GM04503 (cell line): ENCODE measurements at places on chromosomes 5 and 9.
A peak's percentile ranks its signal among the peaks of the same experiment; 100 is the strongest.

DNA sequence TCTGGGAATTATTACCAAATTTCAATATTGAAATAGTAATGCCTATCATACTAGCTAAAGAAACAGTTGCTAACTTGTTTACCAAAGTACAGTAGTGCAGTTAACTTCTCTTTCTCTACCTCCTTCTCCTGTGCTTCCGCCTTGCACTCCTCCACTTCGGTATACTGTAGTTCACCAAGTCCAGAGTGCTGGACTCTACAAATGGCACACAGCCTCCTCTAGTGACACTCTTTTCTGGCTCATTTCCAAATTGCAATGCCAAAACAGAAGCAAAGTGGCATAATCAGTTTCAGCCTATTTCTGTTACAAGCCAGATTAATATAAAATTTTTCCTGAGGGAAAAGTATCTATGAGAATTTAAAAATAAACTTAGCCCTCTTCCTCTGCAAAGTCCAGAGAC is 86.0 kb upstream of the RASGRF2 start:
- no peak for DNase-seq

DNA sequence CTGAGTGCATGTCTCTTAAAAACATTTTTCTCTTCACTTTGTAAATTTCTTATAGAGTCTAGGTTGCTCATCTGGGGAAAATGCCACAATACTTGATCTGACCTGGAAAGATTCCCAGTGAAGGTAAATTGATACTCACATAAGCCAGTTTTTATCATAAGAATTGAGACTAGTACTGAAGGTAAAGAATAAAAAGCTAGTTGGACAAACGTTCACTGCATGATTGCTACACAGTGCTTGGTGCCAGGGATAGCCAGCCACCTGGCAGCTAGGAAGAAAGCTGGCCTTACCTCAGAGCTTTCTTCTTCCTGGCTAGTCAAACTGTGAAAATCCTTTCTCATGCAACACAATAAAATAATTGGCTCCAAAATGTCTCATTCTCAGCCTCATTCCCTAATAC is 77.1 kb downstream of the MUSK start:
- no peak for DNase-seq

- DNase-seq: no peak
These were observed 94.0 kb downstream of the PPARGC1B start for GRCh38 chr5:149824120-149824519.

- DNase-seq: peak; percentile 13
These were observed 282.9 kb downstream of the SLF1 start for GRCh38 chr5:94901191-94901979.

DNA sequence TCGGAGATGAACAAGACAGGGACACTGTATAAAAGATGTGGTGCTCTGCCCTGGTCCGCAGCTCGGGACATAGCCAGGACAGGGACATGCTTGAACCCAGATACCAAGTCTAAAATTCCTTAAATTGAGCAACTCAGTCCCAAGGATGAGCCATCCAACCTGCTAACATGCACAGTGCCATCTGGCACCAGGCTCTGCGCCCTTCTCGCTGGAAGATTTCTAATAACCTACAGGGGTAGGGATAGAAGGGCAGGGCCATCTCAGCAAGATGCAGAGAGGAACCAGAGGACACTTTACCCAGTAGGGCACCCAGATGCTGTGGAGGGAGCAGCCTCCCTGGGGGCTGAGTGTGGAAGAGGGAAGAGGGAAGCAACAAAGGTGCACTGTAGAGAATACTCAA is 60.1 kb downstream of the SEMA4D start:
- DNase-seq: no peak

GRCh38 chr5:149942199-149942598 is 2.4 kb downstream of the PDE6A start:
- DNase-seq: no peak

GRCh38 chr5:56862909-56863308 is 46.5 kb upstream of the SETD9 start:
- no peak for DNase-seq

DNA sequence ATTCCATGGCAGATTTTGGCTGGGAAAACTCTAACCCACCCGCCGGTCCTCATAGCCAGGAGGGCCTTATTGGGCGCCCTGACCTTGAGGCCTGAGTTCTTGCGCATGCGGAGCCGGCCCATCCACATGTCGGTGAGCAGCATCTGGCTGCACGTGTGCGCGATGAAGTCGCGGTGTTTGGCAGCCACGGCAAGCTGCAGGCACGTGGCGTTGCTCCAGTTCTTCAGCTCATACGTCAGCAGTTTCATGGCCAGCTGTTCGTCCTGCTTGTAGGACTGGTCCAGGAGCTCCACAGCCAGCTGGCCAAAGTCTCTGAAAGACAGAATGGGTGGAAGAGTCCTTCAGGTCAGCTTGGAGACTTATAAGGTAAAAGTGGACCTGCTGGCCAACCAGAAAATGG is 204.3 kb upstream of the KLF9 start:
- DNase-seq: no peak

GRCh38 chr5:103037673-103038455 is 82.1 kb downstream of the GIN1 start:
- no peak for DNase-seq

GRCh38 chr5:143454936-143455516 is 51.5 kb upstream of the NR3C1 start:
- no peak for DNase-seq

GRCh38 chr5:141877356-141878185 is 639 bp downstream of the PCDH1 start:
- no peak for DNase-seq

GRCh38 chr9:132749306-132749705 is 79.0 kb downstream of the GTF3C4 start:
- DNase-seq: no peak

DNA sequence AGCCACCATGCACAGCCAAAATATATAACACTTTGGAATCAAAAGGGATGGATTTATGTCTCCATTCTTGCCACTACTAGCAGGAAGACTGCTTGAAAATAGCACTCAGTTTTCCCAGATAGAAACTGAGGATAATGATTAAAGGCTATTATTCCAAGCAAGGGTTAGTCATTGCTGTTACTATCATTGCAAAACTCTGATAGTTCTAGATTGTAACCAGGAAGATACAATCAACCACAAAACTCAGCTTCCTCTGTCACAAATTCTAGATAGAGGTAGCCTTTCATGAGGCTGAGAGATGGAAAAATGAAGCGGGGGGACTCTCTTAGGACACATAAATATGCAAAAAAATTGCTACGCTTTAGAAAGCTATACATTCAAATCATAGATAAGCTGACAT is 3.1 kb downstream of the ANXA1 start:
- DNase-seq: no peak

DNA sequence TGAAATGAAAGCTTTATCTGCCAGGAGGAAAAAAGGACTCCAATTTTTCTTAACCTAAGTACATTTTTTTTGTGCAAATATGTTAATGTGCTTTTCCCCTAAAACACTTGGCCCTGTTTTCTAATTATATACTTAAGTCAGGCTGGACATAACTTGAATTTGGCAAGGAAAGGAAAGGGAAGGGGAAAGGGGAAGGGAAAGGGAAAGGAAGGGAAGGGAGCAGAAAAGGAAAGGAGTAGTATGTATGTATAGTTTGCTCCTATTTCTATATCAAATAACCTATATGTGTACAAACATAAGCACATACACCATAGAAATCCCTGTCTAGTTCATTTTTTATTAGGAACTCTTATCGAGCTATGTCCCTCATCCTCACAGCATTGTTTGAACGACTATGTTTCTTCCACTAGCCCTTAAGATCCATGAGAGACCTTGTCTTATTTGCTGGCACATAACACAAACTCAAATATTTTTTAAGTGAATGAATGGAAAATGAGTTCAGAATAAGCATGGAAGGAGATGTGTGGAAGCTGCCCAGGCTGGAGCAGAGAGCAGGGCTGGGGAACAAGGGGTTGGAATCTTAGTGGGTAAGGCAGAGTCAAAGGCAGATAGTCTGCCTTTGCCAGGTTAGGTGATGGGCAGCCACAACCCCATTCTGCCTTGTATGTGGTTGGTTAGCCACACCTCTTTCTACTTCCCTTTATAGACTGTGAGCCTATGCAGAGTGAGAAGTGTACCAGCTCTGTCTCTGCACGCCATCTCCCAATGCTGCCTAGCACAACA is 70.0 kb downstream of the KLHL3 start:
- no peak for DNase-seq

DNA sequence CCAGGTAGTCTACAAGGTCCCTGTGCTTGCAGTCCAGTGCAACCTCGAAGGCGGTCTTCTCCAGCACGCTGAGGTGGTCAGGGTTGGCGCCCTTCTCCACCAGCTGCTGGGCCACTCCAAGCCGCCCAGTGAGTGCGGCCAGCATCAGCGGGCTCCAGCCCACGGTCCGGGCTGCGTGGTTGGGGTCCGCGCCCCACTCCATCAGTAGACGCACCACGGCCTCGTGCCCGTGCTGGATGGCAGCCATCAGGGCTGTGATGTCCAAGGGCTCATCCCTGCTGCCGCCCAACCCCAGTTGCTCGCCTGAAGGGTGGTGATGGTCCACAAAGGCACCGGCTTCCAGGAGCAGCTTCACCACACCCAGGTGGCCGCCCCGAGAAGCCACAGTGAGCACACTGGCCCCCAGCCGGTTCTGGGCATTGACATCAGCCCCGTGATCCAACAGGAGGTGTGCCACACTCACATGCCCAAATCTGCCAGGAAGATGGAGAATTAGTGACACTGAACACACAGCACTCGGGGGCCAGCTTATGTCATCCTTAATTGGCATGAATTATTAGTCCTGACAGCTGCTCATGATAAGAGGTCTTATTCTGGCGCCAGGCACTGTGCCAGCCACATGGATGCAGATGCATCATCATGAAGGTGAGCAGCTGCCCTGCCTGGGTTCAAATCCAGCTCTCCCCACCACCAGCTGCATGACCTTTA is 6.1 kb downstream of the ANKS6 start:
- no peak for DNase-seq

- DNase-seq: no peak
These were observed 11.9 kb downstream of the APBA1 start for GRCh38 chr9:69660304-69660703.

- DNase-seq: no peak
These were observed at the start of gene RNF180 for GRCh38 chr5:64165500-64166200. RNF180 (plus strand) TSS chr5:64165843; CDS start chr5:64200808, 34,965 bp downstream.

GRCh38 chr5:155595791-155596190 is 582.2 kb downstream of the KIF4B start:
- no peak for DNase-seq

- no peak for DNase-seq
These were observed 16.4 kb downstream of the MAP3K1 start for GRCh38 chr5:56831773-56832172.

GRCh38 chr9:130989891-130990290 is 19.1 kb upstream of the LAMC3 start:
- no peak for DNase-seq

- DNase-seq: no peak
These were observed 17.1 kb upstream of the SYNPO start for GRCh38 chr5:150623152-150623877.

DNA sequence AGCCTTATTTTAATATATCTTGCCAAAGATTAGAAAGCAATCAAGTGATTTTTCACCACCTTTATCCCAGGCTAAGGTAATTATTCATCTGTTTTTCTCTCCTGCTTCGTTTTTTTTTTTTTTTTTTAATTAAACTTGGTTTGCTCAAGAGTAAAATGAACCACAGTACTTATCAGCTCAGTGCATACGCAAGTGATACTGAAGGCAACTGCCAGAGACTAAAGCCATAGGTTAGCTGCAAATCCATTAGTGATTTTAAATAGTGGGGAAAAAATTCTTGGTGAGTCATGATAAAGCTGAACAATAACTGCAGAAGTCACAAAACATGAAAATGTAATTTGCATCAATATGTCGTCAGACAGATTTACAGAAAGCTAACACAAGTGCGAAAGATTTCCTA is 829.1 kb downstream of the PTPRD start:
- DNase-seq: no peak

DNA sequence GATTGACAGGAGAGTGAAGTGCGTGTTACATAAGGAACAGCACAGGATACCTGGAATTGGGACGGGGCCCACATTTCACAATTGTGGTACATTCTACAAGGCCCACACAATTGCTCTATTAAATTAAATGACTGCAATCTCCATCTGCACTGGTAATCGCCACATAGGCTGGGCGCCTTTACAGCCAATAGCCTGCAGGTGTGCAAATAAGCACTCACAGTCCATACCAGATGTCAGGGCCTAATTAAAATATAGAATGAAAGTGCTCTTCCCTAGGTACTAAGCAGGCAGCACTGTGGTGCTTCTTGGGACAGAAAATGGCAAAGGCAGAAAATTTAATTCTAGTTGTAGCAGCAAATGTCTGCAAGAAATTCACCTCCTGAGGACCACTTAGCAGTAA is 82.7 kb downstream of the ATP10B start:
- no peak for DNase-seq

DNA sequence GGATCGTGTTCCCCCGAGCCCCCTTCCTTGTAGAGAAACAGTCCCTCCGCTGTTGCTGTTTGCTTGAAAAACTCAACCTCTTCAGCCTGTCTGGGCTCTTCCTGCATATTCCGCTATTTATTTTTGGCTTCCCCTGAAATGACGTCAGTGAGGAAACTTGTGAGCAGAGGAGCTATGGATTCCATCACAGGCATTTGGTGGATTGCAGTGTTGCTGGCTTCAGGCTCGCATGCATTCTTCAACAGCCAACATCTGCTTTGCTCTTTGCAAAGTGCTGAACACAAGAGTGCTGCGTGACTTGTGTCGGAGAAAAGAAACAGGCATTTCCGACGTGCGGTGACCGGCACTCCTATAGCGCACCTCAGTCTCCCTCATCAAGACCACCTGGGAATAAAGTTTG is 232.7 kb downstream of the RFK start:
- DNase-seq: peak; percentile 49

- DNase-seq: no peak
These were observed 51.5 kb upstream of the ZNF354A start for GRCh38 chr5:178781936-178782335.

DNA sequence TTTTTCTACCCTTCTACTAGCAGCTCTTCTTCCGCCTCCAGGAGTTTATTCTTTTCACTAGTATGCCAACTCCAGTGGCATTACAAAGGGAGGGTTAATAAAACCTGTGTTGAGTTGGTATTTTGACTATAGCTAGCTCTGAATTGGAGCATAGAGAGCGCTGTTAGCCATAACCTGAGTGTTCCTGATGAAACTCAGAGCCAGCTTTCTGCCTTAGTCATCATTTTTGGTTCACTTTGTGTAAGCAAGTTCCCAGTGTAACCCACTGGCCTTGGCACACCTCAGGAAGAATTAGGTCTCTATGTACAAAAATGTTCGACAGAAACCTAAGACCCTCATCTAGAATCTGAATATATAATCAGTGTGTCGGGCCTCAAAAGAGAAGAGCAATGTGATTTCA is 238.9 kb downstream of the NR3C1 start:
- DNase-seq: no peak

GRCh38 chr5:6496636-6497035 is 48.0 kb downstream of the UBE2QL1 start:
- DNase-seq: no peak

DNA sequence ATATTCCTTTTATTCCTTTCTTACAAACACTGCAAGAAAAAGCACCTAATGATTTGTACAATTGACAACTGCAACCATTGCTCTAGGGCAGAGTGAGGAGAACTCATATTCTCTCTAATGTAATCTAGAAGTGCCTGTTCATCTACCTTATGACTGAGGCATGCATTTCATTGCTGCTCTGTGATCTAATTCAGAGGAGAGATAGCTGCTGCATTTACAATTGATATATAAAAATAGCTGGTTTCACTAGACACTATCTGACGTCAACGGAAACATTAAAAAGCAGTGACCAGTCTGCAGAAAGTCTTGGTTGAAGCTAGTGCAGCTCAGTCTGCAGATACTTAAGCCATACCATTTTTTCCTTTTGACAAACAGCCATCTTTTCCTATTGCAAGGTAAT is 72.8 kb upstream of the C6 start:
- DNase-seq: no peak
